Activated naive CD8-positive, alpha-beta T cell treated with anti-CD3 and anti-CD28 coated beads for 36 hours (primary cell): ENCODE measurements at places on chromosomes 5 and 9.

GRCh38 chr9:16082796-16083195 is 530.0 kb downstream of the CCDC171 start:
- DNase-seq: no peak

DNA sequence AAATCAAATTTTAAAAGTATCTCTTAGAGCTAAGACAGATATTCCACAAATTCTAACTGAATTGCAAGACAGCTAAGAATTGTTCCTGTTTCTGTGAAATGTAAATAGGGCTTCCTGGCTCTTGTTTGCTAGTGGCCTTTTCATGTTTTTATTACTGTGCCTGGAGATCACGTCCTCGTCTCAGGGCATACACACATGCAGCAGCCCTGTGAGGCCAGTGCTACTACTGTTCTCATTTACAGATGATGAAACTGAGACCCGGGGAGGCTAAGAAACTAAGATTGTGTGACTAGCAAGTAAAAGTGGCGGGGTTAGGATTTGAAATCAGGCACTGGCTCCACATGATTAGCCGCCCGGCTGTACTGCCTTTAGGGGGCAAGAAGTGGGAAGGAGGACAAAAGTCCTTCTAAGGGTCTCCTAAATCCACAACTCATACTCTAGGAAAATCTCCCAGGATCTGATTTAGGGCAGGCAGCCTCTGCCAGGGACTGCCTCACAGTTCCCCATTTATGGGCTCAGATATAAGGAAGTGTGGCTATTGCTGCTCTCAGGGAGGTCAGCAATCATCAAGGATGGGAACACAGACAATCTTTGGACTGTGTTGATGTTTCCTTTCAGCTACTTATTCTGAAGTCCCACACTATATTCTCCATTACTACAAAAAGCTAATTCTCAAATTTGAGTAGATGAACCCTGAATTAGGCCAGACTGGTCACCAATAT is 7.9 kb downstream of the PRUNE2 start:
- DNase-seq: no peak

DNA sequence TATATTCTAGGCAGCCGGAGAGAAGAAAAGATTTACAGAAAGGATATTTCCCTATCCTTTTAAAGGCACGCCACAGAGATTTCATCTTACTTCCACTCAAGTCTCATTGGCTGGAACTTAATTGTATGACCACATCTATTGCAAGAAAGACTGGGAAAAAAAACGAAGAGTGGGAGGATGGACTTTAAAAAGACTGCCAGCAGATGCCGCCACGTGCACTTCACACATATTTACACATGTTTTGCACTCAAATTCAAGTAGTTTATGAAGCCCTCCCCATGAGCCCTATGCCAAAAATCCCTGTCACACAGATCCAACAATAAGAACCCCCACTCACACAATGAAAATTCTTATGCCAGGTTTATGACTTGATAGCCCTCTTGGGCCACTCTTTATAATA is 138.5 kb upstream of the TYRP1 start:
- no peak for DNase-seq

GRCh38 chr5:158117467-158118160 is 258.7 kb upstream of the CLINT1 start:
- no peak for DNase-seq

DNA sequence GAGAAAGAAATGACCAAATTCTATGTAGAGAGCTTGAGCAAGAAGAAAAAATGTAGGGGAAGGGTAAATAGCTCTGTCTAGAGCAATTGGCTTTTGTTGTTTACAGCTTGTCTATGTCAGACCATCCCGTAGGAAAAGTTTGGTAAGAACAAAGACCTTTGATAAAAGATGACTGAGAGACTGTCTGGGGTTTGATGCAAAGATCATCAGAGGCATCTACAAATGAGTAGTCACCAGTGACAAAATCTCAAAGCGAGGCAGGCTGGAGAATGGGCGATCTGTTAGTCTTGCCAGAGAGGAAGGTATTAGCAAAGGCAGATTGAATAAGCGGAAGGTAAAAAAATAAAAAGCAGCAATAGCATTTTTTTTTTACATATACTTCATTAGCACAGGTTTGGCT is 125.0 kb upstream of the RASGRF2 start:
- no peak for DNase-seq

DNA sequence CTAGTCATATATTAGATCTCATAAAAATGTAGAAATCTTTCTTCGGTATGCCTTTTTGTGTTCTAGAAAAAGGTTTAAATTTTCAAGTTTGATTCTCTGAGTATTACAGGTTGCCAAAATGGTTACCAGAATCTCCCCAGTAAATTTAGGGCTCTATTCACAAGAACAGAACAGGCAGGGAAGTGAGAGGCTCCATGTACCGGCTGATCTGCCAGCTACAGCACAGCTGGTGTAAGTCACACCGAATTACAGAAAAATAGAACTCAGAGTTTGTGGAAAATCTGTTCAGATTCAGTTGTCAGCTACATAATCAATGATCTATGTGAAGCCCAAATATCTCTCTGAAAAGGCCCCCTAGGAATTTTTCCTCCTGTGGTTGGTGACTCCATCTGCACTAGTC is 10.5 kb downstream of the FAM81B start:
- DNase-seq: no peak

DNA sequence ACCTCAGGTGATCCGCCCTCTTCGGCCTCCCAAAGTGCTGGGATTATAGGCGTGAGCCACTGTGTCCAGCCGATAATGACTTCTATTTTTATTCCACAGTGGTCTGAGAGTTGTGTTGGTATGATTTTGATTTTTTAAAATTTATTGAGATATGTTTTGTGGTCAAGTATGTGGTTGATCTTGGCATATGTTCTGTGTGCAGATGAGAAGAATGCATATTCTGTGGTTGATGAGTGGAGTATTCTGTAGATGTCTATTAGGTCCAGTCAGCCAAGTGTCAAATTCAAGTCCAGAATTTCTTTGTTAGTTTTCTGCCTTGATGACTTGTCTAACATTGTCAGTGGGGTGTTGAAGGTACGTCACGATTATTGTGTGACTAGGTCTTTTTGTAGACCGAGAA is 338.2 kb upstream of the TARS1 start:
- DNase-seq: no peak

- DNase-seq: peak; percentile 4
Measured at GRCh38 chr9:385818-386398, 171.2 kb downstream of the DOCK8 start.

DNA sequence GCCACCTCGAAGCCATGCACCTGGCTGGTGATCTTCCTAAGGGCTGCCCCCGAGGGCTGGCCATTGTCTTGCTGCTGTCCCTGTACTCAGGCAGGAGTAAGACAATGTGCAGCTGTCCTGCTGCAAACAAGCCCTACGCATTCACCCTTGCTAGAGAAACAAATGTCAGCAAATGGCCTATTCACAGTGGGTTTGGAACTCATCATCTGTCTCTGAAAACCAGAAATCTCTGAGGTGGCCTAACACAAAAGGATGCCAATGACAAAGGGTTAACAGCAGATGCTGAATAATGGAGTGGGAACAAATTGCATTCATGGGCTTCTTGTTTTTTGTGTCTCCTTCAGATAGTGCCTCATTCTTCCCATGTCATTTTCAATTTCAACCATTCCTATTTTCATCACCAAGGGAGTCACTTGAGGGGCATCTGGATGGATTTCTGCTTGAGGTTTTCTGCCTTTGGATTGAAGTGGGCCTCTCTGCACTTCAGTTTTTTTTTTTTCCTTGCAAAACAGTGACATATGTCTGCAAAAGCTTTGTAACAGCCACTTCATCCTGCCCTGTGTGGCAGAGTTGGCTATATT is 261.6 kb upstream of the VLDLR start:
- no peak for DNase-seq

DNA sequence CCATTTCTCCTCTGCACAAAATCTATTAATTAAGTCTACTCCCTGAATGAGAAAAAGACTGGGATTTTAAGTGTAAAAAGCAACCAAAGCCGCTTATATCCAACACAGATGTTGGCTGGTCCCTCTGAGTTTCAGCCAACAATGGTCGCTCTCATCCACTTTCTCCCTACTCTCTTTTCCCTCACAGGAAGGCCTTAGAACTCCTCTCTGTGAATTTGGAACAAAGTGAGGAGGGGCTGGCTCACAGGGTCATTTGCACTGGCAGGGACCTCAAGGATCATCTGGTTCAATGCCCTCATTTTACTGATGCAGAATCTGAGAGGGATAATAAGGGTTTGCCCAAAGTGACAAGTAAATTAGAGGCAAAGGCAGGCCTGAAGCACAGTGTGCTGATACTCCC is 64.0 kb downstream of the DPYSL3 start:
- DNase-seq: no peak
